Progenitor cell of endocrine pancreas (in vitro differentiated cells): ENCODE measurements at places on chromosomes 13 and 19.

DNA sequence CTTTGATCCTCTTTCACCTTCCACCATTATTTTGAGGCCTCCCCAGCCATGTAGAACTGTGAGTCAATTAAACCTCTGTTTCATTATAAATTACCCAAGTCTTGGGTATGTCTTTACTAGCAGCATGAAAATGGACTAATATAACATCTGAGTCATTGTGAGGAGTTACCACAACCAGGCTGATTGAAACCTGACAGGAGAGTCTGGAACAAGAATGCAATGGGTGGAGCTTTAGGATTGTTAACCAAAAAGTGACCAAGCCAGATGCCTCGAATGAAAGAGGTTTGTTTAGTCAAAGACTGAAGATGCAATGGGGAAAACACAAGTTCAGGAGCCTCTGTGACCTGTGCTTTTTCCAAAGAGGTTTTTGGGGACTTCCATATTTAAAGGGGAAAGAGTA lies 659.0 kb downstream of the SLITRK6 start:
- no peak for DNase-seq

DNA sequence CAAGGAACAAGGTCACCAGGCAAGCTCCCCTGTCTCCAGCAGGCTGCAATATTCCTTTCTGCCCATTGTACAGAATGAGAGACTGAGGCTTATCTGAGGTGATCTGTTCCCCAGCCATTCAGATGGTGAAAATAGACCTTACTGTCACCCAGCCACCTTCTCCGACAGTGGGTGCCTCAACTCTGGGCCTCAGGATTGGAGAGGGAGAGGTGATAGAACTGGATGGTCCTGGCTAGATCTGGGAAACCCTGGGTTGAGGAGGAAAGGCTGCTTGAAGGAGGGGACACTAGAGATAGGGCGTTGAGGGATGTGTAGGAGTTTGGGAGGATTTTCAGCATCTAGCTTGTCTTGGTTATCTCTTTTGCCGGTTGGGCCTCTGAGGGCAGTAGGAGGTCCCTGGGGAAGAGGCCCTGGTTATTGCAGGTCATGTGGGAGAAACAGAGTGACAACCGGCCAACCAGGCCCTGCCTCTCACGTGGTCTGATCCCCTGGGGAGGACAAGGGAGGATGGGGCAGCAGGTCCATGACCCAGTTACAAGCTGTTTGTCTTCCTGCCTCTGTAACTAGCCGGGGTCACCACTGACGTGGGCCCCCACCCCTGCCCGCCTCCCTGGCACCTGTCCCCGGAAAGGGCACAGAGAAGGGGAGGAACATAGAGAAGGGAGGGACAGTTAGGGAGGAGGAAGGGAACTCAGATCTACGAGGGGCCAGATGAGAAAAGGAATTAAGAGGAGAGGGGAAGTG lies 8.2 kb downstream of the NFIC start:
- no peak for DNase-seq

DNA sequence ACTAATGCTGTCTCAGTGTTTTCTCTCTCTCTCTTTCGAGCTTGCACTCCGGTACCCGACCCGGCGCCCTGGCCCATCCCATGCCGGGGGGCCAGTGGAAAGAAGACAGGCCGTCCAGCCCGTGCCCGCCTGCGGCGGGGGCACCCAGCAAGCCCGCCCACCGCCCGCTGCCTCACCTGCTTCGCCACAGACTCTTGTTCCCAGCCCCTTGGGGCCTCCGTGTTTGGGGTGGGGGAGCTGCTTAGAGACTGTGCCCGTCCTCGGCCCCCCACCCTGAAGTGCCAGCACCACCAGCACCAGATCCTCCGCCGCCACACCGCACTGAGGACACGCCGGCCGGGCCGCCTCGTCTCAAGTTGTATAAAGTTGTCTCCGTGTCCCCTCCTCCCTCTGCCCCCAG lies 2.4 kb downstream of the LENG9 start:
- DNase-seq, result no peak

- no peak for DNase-seq
These were observed 436.6 kb upstream of the KLF12 start for GRCh38 chr13:74570834-74571233.

DNA sequence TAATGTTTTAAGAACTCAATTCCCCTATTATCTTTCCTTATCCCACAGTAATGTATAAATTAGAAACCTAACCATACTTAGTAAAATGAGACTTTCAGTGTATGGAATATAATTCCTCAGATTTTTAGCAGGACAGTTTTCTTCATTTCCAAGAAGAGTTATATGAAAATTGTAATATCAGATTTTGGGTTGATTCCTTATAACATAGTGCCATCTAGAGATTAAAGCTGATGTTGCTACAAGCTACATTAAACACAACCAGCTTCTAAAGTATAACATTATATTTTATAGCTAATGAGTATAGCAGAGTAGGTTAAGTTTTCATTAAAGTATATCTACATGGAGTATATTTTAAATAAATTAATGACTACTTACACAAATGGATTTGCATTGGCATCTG lies 99.7 kb upstream of the MIR17HG start:
- no peak for DNase-seq
